Fibroblast of skin of left quadriceps (primary cell): ENCODE measurements at places on chromosomes 16 and 17.

- no peak for DNase-seq
Measured at GRCh38 chr16:70602831-70603230, 43.5 kb upstream of the IL34 start.

DNA sequence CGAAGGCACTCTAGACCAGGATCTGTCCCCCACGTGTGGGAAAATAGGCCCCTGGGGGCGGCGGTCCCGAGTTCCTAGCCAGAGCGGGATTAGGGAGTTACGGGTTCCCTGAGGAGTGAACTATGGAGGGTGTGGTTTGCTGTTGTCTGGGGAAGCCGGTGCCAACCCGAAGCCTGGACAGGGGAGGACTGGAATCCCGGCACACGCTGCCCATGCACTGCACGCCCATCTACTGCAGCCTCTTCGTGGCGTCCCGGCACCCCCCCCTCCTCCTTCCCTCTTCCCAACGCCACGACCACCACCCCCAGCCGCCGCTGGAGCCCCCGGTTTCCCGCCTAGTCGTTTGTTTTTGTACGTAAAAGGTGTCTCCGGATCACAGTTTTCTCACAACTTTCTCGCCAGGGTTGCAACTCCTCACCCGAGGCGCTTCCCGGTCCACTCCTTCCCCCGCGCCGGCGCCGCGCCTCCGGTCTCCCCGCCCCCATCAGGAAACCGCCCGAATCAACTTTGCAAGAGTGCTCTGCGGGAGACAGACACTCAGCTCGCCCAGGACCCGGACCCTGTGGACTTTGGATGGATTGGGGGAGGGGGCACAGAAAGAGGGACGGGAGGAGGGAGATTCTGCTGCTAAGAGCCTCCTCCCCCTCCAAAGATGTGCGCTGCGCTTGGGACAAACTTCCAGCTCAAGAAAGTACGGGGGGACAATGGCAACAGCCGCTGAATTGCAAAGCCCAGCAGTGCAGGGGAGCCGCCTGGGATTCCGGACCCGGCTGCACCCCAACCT lies 1.4 kb upstream of the LHX1 start:
- no peak for DNase-seq

DNA sequence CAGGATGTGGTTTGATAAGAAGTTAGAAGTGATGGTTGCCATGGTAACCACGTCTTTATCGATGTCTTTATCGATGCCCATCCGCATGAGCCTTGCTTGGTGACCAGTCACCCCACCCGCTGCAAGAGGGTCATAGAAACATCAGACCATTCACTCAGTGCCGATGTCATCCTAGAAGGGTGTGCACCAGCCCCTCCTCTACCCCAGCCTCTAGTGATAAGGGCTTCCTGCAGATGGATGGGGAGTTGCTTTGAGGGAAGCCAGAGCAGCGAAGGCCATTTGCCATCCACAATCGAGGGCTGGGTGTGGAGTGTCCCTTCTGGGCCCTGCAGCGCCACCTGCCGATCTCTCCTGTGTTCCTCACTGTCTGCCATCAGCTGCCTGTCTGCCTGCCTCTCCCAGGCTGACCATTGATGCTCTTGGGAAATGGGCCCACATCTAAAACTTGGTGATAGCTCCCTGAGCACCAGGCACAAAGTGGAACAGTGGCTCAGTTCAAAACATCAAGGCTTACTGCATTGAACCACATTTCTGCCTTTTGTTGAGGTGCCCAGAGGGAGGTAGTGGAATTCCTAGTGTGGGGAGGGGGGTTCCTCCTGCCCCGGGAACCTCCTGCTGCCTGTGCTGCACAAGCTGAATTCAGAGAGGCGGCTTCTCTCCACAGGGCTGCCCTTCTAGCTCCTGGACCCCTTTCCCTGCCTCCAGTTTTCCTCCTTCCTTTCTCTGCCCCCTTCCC lies 8.9 kb downstream of the CALB2 start:
- no peak for DNase-seq

DNA sequence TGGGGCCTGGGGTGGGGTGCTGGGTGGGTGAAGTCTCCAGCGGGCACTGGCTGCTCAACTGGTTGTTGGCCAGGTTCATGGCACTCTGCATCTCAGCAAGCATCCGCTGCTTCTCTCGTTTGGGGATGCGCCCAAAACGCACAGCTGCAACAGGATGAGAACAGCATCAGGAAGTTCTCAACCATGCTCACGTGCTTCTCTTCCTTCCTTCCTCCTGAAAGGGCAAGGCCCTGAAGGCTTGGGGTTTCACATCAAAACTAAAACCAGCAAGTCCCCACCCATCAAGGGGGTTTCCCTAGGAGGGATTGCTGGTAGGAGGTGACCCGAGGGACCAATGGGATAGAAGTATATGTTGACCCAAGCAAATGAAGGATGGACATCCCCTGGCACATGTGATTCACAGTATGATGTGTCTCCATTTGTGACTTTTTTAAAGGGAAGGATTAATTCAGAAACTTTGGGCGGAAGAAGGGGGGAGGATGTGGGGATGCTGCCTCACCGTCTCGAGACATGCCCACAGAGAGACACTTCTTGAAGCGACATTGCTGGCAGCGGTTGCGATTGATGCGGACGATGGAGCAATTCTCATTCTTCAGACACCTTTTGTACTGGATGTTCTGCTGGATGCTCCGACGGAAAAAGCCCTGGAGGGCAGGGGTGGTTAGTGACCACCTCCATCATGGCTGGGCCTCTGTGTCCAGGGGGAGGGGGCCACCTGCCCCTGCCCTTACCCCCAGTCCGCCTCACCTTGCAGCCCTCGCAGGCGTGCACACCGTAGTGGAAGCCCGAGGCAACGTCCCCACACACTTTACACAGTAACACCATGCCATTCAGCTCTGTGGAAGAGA lies 4.2 kb downstream of the NR1D1 start:
- DNase-seq = no peak

DNA sequence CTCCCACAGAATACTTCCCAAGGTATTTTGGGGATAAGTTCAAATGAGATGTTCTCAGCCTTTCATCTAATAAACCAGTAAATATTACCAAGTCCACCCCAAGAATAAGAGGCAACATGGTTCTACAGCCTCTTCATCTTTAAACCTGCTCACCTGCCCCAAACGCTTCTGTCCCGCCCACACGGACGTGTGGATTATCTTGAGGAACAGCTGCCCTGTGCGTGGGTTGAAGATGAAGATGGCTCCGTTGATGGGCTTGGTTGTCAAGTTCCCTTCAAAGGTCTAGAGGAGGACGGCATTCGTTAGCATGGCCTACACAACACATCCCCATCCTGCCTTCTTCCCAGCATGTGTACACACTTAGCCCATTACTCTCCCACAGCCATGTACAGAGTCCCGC lies 8.4 kb upstream of the RILP start:
- DNase-seq = no peak

DNA sequence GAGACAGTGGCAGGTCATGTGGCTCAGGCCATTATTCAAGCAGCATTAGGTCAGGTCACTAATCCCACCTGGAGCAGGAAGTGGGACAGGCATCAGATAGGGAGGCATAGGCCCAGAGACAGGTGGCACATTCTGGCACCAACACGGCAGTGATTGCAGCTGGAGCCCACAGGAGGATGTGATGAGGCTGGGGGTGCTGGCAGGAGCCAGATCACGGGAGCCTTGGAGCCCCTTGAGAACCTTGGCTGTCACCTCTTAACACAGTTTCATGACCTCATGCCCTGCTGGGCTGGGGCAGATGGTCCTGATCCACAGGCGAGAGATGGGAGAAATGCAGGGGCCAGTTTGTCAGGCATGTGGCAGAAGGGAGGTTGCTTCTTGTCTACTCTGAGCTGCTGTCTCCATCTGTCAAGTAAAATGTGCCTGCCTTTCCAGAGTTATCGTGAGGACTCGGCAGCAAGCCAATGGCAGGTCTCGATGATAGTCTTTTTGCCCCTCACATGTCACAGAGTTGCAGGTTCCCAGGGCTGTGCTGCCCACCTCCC lies 109.6 kb downstream of the CLEC16A start:
- DNase-seq = no peak

DNA sequence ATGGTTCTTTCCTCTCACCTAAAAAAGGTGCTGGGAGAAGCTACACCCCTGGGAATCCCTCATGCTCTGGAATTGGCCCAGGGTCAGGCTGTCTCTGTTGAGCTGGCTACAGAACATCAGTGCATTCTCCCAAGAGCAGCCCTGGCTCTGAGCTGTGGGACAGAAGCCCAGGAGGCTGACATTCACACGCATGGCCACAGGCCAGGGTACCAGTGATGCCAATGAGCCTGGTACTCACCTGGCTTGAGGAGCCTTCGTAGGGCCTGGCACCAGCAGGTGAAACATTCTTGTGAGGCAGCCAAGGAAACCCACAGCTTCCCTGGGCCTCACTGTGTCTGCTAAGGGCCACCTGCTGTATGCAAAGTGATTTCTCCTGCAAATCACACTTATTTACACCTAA lies 121.7 kb upstream of the CCL2 start:
- DNase-seq = no peak

- no peak for DNase-seq
Measured at GRCh38 chr17:73731733-73732132, 87.5 kb upstream of the SDK2 start.

GRCh38 chr17:323721-324571 lies 28.7 kb downstream of the RPH3AL start:
- DNase-seq = no peak

- DNase-seq = no peak
Measured at GRCh38 chr16:3503523-3503922, 2.7 kb downstream of the CLUAP1 start.

- peak; percentile 36 for DNase-seq
Measured at GRCh38 chr16:87499189-87499486, 6.3 kb upstream of the ZCCHC14 start.

DNA sequence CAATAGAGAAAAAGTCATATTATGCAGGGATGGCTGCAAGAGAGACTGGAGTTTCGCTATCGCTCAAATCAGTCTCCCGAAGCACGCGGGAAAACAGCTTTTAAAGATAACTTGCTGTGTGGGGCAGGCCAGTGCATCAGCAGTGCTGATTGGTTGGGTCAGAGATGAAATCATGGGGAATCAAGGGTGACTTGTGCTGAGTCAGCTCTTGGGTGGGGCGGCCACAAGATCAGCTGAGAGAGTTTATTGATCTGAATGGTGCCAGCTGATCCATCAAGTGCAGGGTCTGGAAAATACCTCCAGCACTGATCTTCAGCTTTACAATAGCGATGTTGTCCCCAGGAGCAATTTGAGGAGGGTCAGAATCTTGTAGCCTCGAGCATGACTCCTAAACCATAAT lies 430.5 kb downstream of the RBFOX1 start:
- no peak for DNase-seq

DNA sequence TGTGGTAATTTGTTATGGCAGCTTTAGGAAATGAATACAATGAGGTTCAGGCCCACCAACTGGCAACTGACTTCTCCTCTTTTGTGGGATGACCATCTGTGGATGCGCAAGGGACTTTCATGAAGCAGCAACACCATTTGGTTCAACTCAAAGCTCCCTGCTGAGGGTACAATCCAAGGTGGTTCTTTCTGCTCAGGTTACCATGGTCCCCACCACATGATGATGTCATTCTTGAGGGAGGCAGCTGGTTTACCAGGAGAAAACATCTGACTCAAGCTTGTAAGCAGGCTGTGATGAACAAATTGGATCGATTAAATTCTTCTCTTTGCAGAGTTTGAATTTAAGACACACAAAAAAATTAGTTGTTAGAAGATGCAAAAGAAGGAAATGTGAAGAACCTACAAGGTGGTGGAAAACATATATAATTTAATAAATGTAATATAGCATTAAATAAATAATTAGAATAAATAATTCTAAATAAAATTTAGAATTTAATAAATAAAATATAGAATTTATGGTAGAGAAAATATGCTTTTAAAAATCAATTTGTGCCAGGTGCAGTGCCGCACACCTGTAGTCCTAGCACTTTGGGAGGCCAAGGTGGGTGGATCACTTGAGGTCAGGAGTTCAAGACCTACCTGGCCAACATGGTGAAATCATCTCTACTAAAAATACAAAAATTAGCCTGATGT lies 67.6 kb upstream of the ANKFN1 start:
- no peak for DNase-seq

DNA sequence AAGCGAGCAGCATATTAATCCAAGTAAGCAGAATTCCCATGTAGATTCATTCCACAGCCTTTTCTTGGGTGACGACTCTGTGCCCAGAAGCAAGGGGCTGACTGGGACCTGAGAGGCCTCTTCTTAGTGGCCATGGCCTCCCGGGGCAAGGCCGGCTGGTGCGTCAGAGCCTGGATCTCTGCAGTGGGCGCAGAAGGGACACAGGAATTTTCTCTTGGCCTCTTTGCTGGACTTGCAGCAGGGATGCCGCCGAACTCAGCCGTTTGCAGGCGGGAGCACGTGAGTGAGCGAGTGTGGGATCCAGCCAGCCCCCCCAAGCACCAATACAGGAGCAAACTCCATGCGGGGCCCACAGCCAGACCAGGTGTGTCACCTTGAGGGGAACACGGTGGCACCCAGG lies 151.8 kb downstream of the RPTOR start:
- DNase-seq = no peak

GRCh38 chr17:63447471-63448009 lies 1.4 kb upstream of the CYB561 start:
- DNase-seq = no peak

- no peak for DNase-seq
Measured at GRCh38 chr16:10652730-10653590, 41.8 kb downstream of the TEKT5 start.

DNA sequence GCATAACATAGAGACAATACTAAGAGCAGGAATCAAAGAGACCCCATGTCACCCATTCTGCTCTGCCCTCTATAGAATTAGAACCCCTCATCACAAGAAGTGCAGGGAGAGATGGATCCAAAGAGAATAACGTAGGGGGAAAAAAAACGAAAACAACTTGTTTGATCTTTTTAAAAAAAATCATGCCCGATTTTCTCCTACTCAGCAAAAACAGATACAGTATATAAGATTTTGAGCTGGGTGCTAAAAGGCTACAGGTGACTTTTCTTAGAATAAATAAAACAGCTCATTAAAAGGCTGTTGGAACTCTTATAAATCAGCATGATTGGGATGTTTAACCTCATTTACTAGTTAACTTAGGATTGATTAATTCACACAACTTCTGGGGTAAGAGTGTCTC lies 17.4 kb downstream of the UBN1 start:
- DNase-seq = no peak

DNA sequence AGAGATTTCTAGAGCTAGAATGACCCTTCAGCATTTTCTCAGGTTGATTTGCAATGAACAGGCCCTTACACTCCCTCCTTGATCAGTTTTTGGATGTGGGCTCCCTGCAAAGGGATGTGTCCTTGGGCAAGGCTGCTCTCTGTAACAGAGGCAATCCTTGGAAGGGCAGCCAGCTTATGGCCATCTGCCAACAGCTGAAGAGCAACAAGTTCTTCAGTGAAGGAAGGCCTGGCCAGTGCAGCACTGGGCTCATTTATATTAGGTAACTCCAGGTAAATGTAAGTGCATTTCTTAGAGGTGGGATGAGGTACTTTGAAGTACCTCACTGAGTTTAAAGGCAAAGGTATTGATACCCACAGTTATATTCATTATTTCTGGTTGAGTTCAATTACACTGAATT lies 114.3 kb upstream of the KCNJ16 start:
- DNase-seq = no peak

DNA sequence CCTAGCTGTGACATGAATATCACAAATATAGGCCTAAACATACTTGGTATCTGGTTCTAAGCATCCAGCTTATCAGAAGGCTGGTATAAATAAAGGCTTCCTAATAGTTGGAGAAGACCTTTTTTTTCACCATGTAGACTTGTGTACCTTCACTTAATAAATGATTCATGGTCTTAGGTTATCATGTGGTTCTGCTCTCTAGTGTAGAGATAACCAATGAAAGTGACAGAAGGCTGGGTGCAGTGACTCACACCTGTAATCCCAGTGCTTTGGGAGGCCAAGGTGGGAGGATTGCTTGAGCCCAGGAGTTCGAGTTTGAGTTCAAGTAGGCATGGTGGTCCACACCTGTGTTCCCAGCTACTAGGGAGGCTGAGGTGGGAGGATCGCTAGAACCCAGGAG lies 3.1 kb downstream of the DDX19A start:
- no peak for DNase-seq
